Thoracic aorta endothelial cell (primary cell): ENCODE measurements at places on chromosomes 7 and 10. TPM values are rescaled to one million over a fixed set of nuclear protein-coding genes. Genes with fewer than 3 reads are reported as not detected.

CAMK2B gene
- 1.1 and 1.8 TPM in 2 replicates for total RNA-seq

HOXA10 gene
- 0.27 and 5.8 TPM in 2 replicates for total RNA-seq

ANKRD7 gene
- total RNA-seq, result 0.27 and 0.65 TPM in 2 replicates

PSD gene
- total RNA-seq, result 0.07 and 0.13 TPM in 2 replicates

AKR1E2 gene
- total RNA-seq, result 2.0 and 2.8 TPM in 2 replicates

GLCCI1 gene
- total RNA-seq, result 4.0 and 4.3 TPM in 2 replicates

DDC gene
- not detected in 2 replicates for total RNA-seq

TUBAL3 gene
- total RNA-seq, result 0.57 and 0.66 TPM in 2 replicates

CRPPA gene
- 2.2 and 2.3 TPM in 2 replicates for total RNA-seq

IDI2 gene
- not detected in 2 replicates for total RNA-seq

TMEM213 gene
- total RNA-seq, result not detected in 2 replicates

HBP1 gene
- 98.7 and 102 TPM in 2 replicates for total RNA-seq

MET gene
- total RNA-seq, result 103 and 151 TPM in 2 replicates

ARMS2 gene
- not detected in 2 replicates for total RNA-seq

BICC1 gene
- total RNA-seq, result 1.1 and 3.9 TPM in 2 replicates

NEUROD6 gene
- total RNA-seq, result not detected in 2 replicates

NODAL gene
- total RNA-seq, result not detected in 2 replicates

CHST12 gene
- total RNA-seq, result 6.3 and 9.4 TPM in 2 replicates

MOGAT3 gene
- total RNA-seq, result not detected in 2 replicates

GSAP gene
- total RNA-seq, result 1.7 and 6.6 TPM in 2 replicates

LLCFC1 gene
- not detected in 2 replicates for total RNA-seq

DBF4 gene
- total RNA-seq, result 49.2 and 76.6 TPM in 2 replicates

PYROXD2 gene
- 2.1 and 3.5 TPM in 2 replicates for total RNA-seq

TMEM236 gene
- 0.14 and 0.66 TPM in 2 replicates for total RNA-seq

FFAR4 gene
- not detected in 2 replicates for total RNA-seq

CHST15 gene
- total RNA-seq, result 27.0 and 52.1 TPM in 2 replicates

WDR11 gene
- 94.0 and 106 TPM in 2 replicates for total RNA-seq

UNCX gene
- total RNA-seq, result not detected in 2 replicates

AKR1C1 gene
- total RNA-seq, result 1.1 and 7.2 TPM in 2 replicates

PAPSS2 gene
- total RNA-seq, result 103 and 106 TPM in 2 replicates

AGAP9 gene
- 3.9 and 5.3 TPM in 2 replicates for total RNA-seq

RARRES2 gene
- not detected in 2 replicates for total RNA-seq

SFRP5 gene
- total RNA-seq, result not detected in 2 replicates

CYP2E1 gene
- not detected in 2 replicates for total RNA-seq
